ENCODE measurements at places on chromosomes 6 and 20.
A peak's percentile ranks its signal among the peaks of the same experiment; 100 is the strongest.

- peak; percentile 11 for DNase-seq
Observed at GRCh38 chr6:408599-409102, 17.1 kb downstream of the IRF4 start.

DNA sequence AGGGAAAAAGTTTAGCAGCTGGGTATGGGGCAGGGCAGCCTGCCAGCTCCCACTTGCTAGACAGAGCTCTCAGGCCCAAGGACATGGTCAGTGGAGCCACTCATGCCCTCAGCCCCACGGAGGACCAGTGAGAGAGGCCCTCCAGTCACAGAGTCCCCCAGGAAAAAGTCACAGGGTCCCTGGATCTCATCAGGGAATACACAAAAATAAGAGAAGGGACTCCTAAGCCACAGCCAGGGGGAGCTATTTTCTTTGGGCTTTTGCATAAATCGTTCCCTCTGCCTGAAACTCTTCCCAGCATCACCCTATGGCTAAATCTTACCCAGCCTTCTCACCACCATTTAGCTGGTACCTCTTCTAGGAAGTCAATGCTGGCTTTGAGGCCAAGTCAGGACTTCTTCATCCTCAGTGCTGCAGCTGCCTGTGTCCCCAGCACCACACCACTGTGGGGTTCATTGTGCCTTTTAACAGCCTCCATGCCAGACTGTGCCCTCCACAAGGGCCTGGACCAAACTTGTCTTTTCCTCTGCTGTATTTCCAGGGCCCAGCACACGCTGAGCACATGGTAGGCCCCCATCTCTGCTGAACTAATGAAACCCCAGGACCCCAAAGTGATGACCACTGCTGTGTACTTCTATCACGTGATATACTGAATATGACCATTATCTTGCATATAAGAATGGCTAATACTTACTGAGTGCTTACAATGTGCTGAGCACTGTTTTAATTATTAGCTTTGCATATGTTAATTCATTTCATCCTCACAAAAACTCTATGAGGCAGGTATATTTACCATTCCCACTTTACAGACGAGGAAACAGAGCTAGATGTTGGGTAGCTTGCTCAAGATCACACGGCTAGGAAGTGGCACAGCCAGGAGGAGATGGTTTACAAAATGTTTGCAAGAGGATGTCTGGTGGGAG lies 2.0 kb downstream of the ZNF335 start:
- DNase-seq: peak; percentile 61

- no peak for DNase-seq
Observed at GRCh38 chr20:36491901-36492617, 49.3 kb upstream of the MYL9 start.

- no peak for DNase-seq
Observed at GRCh38 chr6:100430962-100431361, 33.8 kb downstream of the SIM1 start.

DNA sequence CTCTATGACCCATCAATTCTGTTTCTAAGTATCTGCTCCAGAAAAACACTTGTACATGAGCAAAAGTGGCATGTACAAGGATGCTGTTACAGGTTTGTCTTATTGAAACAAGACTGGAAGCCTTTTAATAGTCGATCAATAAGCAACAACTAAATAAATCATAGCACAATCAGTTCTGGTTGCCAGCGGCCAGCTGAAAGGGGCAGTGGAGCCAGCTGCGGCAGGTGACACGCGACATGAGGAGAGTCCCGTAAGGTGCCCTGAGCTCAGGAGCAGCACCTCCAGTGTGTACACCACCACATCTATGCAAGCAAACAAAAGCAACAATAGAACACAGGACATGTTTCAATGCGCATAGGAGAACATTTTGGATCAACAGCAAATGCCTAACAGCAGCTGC lies 20.7 kb upstream of the NNAT start:
- no peak for DNase-seq

DNA sequence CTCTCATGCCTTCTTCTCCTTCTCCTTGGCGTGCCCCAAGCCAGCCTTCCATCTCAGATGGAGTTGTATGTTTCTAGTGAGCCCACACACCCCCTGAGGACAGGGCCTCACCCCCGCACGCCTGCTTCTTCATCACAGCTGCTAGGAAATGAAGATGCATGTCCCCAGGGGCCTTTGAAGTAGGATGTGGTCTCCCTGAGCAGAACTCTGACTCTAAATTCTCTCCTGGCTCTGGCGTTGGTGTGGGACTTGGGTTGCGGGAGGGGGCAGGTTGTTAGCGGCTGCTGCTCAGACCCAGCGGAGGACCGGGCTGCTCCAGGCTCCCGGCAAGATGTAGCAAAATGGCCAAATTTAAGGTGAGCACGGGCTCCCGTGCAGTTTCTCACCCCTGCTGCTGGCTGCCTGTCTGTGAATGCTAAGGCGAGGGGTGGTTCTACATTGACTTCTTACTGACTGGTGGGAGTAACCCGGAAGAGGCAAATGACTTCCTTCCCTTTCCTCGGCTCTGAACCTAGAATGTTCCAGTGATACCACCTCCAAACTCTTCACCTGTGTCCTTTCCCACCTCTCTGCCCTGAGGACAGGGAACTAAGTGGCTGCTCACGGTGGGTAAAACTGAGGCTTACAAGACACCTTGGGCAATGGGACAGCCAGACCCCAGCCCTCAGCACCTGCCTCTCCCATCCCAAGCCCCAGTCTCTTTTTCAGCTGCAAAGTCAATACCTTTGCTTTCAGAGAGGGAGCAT lies 8.8 kb downstream of the SYNJ2 start:
- DNase-seq: no peak

- DNase-seq: no peak
Observed at GRCh38 chr20:62543470-62544302, 67.9 kb upstream of the GATA5 start.

GRCh38 chr6:30198166-30199084 lies 14.8 kb downstream of the TRIM26 start:
- DNase-seq: no peak

GRCh38 chr6:169344750-169345065 lies 91.1 kb upstream of the THBS2 start:
- no peak for DNase-seq

DNA sequence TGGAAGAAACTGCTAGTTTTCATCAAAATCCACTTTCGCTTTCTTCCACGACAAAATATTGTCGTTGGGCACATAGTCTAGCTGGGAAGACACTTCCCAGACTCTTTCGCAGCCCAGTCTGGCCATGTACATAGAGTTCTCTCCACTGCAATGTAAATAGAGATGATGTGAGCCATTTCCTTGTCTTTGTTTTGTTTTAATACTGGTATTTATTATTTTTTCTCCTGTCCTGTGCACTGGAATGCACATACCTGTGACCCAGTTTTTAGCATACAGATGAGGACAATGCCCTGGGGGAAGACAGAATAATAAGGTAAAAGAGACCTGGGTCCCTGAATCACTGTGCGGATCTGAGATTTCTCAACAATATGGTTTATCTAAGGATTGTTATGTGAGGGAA lies 149.5 kb upstream of the BMP5 start:
- no peak for DNase-seq

GRCh38 chr20:47274401-47275108 lies 81.9 kb downstream of the ZMYND8 start:
- DNase-seq: no peak

- no peak for DNase-seq
Observed at GRCh38 chr6:119830494-119831295, 481.1 kb upstream of the MAN1A1 start.

DNA sequence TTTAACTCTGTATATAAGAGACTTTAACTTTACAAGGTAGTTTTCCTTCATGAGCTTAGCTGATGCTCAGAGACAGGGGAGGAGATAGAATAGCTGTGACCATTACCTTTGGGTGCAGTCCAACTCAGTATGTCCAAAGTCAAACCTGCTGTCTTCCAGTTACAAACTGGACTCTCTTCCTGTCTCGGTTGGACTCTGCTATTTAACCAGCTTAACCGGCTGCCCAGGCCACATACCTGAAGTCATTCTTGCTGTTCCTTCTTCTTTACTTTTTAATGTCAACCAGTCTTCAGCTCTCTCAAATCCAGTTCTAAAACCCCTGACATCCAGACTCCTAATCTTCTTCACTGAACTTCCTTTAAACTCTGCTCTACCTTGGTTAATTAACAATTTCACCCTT lies 138.3 kb upstream of the TSHZ2 start:
- DNase-seq: no peak

- no peak for DNase-seq
Observed at GRCh38 chr6:5199283-5199682, 61.5 kb downstream of the LYRM4 start.

DNA sequence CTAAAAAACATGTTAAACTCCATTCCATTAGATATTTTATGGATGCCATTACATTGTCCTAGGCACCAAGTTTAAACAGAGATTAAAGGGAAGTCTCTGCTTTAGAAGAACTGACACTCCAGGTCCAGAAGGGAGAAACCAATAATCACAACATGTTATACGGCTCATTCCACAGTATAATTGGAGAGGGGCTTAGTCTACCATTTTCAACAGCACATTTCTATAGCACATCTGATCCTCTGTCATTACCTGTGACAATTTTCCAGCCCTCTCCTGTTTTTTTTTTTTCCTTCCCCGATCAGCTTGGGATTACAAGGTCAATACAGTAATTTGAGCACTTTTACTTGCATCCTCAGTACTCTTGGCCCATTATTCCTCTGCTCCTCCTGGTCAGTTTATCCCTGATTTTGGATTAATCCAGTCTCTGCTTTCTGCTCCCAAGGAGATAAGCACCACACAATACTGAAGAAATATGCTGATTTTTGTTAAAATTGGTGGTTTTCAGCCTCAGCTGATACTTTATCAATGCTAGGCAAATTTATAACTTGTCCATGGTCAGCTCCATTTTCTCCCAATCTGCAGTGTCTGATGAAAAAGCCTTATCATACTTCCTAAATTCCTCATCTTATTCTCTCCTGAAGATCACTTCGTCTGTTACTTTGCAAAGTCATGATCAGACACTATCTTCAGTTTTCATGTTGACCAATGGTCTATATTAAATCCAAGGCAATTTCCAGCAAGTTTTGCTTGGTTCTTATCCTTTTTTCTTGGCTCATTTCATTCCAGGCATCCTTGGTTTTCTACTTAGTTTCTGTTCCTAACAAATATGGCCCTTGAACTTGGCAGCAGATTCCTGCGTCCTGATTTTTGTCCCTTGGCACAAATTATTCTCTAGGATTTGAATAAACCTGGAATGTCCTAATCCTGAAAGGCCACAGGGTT lies 30.8 kb upstream of the SYNCRIP start:
- no peak for DNase-seq

GRCh38 chr6:120230008-120230407 lies 880.4 kb upstream of the MAN1A1 start:
- no peak for DNase-seq

DNA sequence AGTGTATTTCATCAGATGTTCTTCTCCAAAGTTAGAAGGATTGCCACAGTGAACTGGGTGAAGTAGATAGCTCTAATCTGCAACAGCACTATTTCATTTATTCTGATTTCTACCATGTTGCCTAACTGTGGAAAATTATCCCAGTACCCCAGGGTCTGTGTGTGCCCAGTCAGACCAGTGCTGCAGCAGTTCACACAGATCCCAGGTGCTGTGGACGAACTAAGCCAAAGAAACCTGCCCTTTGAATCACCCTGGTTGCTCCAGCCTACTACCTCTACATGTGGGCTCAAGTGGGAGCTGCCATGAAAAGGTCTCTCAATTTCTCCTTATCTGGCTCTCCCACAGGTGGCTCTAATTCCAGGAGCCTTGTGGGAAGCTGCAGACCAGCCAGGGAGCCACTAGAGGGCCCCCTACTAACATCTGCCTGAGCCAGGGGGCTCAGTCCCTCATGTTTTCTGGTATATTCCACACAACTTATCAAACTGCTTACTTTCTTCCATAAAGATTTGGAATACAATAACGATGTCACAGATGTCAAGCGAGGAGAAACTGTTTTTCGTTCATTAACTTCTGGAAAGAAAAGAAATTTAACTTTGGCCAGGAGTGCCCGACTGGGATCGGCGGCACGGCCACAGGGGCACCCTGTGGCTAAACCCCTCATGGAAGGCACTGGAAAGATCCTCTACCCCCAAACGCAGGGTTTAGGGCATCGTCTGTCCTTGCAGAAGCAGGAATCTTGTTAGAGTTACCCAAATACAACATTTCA lies 31.6 kb upstream of the LY86 start:
- DNase-seq: peak; percentile 91

DNA sequence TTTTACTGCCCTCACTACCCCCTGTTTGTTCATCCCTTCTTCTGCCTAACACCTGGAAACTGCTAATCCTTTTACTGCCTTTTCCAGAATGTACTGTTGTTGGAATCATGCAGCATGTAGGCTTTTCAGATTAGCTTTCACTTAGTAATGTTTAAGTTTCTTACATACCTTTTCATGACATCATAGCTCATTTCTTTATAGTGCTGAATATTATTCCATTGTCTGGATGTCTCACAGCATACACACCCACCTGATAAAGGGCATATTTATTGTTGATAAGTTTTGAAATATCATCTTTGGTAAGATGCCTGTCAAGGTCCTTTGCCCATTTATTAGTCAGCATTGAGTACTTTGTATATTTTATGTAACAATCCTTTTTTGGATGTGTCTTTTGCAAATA lies 588.2 kb upstream of the NRSN1 start:
- no peak for DNase-seq

DNA sequence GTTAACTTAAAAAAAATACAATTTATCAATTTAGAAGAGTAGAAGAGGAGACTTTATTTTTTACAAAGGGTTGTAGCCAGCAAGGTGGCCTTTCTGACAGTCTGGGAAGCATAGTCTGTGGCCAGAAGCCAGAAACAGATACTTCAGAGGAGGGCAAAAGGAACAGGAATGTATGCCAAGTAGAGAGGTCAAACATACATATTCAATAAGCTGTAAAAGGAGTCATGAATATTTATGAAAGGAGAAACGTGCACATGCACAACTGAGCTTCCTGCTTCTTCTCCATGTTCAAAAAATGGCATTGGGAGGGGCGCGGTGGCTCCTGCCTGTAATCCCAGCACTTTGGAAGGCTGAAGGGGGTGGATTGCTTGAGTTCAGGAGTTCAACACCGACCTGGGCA lies 43.9 kb upstream of the FAM184A start:
- DNase-seq: no peak

DNA sequence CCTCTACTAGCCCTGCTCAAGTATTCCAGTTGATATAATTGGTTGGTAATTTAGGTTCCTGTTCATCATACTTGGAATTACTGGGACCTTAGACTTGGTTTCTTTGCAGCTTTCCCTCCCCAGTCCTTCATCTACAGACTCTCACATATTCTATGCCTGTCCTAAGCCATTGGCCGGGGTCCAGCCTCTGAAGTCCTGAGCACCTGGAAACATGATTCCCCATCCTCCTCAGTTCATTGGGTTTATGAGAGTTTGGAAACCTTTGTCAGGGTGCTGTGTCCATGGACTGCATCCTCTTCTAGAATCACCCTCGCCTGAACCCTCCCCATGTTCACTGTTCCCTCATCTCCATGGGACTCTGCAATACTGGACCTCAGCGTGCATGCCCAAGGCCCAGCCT lies 8.8 kb downstream of the GSTA2 start:
- no peak for DNase-seq

DNA sequence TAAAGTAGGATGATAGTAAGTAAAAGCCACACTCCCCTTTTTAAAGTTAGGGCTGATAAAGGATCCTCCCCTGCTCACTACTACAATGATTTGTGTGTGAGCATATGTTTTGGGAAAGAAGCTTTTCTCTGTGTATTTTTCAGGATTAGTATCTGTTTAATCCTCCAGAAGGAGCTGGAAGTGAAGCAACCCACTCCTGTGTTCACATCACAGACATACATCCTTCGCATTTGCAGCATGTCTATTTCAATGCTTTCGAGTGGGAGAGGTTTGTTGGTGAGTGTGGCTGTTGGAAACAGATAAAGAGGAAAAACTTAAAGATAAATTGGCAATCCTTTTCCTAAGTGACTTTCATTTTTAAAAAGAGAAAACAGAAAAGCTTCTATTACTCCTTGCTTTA lies 31.6 kb upstream of the RGS17 start:
- DNase-seq: no peak

- no peak for DNase-seq
Observed at GRCh38 chr6:144936764-144937163, 651.6 kb downstream of the UTRN start.

Measured in NCI-H1694 treated with DMSO at 0.1 percent for 48 hours (cell line).